OCI-M1 (cell line): ENCODE measurements at places on chromosomes 7 and 10.

DNA sequence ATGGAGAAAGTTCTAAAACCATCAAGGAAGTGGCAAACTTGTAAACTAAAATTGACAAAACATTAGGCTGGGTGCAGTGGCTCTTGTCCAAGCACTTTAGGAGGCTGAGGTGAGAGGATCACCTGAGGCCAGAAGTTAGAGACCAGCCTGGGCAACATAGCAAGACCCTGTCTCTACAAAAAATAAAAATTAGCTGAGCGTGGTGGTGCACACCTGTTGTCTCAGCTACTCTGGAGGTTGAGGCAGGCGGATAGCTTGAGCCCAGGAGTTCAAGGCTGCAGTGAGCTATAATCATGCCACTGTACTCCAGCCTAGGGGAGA lies 29.4 kb upstream of the HNRNPH3 start:
- no peak for DNase-seq

GRCh38 chr10:69467928-69468750 lies 16.9 kb downstream of the TSPAN15 start:
- DNase-seq: peak; percentile 67

GRCh38 chr7:21108182-21108581 lies 319.7 kb upstream of the SP4 start:
- DNase-seq: no peak

DNA sequence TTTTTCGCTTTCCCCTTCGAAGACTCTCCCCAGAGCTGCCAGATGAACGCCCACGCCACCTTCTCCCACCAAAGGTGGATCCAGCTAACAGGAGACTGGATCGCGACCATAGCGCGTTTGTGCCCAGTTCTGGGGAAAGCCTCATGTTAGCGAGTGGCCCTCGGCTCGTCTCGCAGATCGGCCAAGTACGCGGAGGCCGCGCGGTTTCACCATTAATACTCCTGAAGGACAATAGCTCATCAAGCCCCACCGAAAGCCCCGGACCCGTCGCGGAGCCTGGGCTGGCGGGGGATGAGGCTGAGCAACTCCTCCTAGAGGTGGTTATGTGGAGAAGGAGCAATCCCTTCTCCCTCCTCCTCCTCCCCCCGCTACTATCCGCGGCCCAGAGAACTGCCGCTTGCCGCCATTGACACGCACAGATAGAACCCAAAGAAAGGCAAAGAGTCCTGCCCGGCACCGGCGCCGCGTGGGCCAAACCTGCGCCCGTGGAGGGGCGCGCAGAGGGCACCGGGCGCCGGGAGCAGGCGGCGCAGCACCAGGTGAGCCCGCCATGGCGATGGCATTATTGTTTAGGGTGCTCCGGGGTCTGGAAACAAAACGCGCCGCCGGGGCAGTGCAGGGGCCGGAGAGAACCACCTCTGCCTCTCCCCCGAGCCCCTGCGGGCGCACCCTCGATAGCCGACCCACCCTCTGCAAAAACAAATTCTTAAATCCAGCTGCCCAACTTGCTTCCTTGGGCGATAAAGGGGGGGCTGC lies at the start of gene MACROH2A2:
Gene MACROH2A2 (plus strand): TSS at position 385 of the 756 bp plus-strand sequence. CDS start 22,813 bp downstream, outside the sequence.
- DNase-seq: no peak

GRCh38 chr7:108875139-108875538 lies 305.5 kb downstream of the DNAJB9 start:
- peak; percentile 3 for DNase-seq

DNA sequence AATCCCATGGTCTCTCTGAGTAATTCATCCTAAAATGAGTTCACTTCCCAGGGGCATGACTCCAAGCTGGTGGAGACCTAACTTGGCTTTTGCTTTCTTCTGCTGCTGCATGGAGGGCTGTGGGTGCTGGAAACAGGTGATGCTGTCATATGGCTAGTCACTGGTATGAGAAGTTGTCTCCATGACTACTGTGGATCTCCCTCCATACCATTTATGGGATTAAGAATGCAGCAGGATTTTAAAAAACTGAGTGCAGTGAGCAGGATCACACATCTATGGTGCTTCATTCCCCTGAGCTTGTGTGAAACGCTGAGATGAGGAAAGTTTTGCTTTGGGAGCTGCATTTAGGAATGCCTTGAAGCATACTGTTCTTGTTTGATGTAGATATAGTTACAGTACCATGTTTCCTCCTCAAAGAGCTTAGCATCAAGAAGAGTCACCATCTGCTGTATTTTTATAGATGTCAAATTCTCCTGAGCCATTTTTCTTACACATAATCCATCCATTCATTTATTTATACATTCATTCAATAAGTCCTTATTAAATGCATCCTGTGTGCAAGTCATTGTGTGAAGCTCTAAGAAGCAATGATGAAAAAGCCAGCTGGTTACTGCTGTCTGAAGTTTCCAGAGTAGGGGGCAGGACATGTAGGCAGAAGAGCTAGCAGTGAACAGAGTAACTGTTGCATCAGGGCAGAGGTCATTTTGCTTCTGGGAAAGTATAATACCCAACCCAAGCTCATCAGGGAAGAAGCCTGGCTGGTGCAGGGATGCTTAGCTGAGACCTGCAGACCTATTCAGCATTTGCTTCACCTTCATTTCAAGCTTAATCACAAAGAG lies 534.8 kb downstream of the AUTS2 start:
- DNase-seq: no peak

DNA sequence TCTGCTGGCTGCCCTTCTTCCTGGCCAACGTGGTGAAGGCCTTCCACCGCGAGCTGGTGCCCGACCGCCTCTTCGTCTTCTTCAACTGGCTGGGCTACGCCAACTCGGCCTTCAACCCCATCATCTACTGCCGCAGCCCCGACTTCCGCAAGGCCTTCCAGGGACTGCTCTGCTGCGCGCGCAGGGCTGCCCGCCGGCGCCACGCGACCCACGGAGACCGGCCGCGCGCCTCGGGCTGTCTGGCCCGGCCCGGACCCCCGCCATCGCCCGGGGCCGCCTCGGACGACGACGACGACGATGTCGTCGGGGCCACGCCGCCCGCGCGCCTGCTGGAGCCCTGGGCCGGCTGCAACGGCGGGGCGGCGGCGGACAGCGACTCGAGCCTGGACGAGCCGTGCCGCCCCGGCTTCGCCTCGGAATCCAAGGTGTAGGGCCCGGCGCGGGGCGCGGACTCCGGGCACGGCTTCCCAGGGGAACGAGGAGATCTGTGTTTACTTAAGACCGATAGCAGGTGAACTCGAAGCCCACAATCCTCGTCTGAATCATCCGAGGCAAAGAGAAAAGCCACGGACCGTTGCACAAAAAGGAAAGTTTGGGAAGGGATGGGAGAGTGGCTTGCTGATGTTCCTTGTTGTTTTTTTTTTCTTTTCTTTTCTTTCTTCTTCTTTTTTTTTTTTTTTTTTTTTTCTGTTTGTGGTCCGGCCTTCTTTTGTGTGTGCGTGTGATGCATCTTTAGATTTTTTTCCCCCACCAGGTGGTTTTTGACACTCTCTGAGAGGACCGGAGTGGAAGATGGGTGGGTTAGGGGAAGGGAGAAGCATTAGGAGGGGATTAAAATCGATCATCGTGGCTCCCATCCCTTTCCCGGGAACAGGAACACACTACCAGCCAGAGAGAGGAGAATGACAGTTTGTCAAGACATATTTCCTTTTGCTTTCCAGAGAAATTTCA lies 1.7 kb downstream of the ADRB1 start:
- no peak for DNase-seq

DNA sequence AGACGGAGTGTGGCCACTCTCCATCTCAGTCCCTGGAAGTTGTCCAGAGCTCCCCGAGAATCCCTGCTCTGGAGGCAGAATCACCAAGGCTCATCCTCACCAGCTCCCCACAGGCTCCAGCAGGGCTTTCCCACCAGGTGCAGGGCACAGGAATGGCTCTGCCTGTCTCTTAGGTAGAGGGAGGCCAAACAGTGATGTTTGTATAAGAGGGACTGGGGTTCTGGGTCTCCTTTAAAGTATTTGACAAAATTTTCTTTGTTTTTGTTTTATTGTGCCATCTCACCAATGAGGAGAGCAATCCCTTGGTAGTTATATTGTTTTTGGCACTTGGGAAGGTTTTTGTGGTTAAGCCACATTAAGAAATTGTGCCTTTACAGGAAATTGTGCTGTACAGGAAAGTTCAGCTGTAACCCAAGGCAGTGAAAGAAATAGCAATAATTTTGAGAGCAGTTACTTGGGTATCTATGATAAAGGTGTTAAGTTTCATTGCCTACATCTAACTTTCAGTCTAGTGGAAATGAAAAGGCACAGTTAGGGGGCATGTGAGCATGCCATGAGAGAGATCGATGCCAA lies 219.3 kb upstream of the PRSS58 start:
- no peak for DNase-seq

DNA sequence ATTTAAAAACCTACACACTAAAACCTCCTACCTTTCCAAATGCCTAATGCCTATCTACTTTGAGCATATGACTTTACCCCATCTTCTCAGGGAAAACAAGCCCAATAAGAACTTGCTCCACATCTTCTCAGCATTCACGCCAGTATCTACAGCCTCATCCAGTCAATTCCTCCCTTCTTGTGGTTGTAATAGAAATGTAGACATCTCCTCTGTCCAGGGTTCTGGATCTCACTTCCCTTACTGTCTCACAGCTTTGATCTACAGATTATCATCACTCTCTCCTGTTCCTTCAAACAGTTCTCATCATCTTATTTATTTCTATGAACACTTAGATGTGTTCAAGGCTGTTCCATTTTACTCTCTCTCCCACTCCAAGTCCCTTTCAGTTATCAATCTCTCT lies 70.4 kb upstream of the NOBOX start:
- no peak for DNase-seq

GRCh38 chr7:818031-818699 lies 14.1 kb upstream of the SUN1 start:
- peak; percentile 25 for DNase-seq

- DNase-seq: peak; percentile 66
Observed at GRCh38 chr7:22452142-22452959, 47.6 kb downstream of the STEAP1B start.

DNA sequence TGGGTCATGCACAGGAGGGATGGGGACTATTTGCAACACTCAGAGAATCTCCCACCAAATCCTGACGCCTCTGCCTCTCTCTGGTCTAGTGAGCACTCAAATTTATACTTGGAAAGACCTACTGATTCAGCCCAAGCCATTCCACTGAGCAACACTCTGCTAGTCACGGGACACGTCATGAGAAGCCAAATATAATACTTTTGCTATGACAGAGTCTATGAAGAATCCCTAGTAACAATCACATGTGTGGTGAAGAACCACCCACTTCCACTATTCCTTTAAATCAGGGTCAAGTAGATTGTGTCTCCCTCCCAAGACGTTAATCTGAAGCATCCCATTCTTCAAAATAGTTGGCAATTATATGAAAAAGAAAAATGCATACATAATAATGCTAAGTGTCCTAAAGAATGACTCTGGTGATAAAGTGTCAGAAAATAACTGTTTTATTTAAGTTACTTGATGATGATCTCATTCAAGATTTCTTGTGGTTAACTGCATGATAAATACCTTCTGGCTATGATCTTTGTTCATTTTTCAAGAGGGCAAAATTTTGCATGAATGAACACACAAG lies 28.5 kb downstream of the CHCHD3 start:
- no peak for DNase-seq

- no peak for DNase-seq
Observed at GRCh38 chr10:89808842-89809241, 107.5 kb downstream of the KIF20B start.

GRCh38 chr7:148303295-148304082 lies 287.1 kb upstream of the C7orf33 start:
- DNase-seq: no peak

DNA sequence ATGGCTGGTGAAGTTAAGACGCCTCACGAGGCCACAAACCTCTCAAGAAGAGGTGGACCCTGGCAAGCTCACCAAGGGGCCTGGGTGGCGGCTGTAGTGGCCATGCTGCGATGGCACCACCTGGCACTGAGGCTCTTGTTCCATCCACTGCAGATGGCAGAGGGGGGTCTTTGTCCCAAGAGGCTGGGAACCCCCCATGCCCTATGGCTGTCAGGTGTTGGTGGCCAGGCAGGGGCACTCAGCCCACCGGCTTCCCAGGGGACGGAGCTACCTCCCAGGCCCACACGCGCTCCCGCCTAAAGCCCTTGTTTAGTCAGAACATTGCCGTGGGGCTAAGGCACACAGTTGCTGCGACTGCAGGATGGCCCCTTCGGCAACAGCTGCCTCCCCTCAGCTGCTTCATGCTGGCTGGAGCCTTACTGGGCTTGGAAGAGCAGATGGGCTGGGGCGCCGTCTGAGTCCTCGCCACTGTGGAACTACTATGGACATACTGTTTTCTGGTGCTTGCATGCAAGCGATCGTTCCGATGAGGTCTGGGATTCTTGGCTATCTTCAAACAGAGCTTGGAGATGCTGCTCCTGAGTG lies 46.8 kb downstream of the DPYSL4 start:
- no peak for DNase-seq

- no peak for DNase-seq
Observed at GRCh38 chr7:11294218-11294617, 320.5 kb downstream of the PHF14 start.

- no peak for DNase-seq
Observed at GRCh38 chr7:90605055-90605454, 8.9 kb downstream of the CDK14 start.

GRCh38 chr10:25797888-25798429 lies 136.1 kb upstream of the MYO3A start:
- no peak for DNase-seq

- no peak for DNase-seq
Observed at GRCh38 chr10:71683301-71683700, 36.3 kb downstream of the C10orf105 start.

DNA sequence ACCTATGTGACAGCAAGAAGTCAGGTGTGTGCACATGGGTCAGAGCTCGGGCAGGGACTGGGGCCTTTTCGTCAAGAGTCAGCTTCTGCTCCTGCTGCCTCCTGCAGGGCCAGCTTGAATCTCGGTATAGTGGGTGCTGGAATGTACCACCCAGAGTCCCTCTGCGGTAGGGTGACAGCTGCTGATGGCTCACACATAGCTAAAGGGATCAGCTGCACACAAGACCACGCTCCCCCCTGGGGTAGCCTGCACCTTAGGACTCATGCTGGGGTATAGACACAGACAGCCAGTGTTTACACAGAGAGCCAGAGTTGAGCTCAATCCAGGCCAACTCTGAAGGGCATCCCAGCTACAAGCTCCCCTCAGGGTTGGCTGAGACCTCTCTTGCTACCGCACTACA lies 14.0 kb upstream of the COL13A1 start:
- DNase-seq: no peak

- no peak for DNase-seq
Observed at GRCh38 chr7:76392531-76393115, 16.9 kb downstream of the SSC4D start.

GRCh38 chr7:158238616-158239289 lies 348.9 kb downstream of the PTPRN2 start:
- DNase-seq: no peak

- no peak for DNase-seq
Observed at GRCh38 chr10:22245567-22245966, 27.8 kb upstream of the EBLN1 start.

DNA sequence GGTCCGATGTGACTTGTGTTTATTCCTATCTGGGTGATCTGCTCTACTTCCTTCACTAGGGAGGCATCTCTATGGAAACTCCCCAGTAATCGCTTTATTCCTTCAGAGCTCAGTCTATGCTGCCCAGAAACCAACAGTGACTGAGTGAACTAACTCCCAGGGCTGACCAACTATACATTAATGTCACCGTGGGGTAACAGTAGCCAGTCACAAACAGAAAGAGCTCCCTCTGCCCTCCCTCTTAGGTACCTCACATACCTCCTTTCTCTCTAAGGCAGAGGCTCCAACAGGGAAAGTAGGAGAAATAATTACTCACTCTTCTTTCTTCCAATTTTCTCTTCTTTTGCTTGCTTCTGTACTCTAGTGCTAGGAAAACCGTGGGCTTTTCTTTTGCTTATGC lies 855.0 kb downstream of the REEP3 start:
- DNase-seq: peak; percentile 34
